B cell (primary cell): ENCODE measurements at places on chromosomes 11 and 22.

DNA sequence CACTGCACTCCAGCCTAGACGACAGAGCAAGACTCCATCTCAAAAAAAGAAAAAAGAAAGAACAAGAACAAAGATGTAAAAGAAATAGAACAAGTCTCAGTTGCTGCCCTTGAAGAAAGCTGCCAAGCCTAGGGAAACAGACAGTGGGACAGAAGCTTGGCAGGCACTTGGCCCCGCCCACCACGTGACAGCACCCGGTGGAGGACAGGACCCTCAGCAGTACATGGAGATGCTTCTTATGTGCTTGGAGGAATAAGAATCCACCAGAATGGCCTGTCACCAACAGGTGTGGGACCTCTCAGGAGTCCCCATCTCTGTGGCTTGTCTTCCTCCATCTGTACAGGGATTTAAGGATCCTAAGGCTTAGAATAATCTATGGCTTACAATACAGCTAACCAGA lies 7.6 kb upstream of the TMPRSS6 start:
- no peak overlapping the region for H3K27ac ChIP-seq
- DNase-seq: no peak
- H3K36me3 ChIP-seq: no peaks in the 10 kb centered on the region

DNA sequence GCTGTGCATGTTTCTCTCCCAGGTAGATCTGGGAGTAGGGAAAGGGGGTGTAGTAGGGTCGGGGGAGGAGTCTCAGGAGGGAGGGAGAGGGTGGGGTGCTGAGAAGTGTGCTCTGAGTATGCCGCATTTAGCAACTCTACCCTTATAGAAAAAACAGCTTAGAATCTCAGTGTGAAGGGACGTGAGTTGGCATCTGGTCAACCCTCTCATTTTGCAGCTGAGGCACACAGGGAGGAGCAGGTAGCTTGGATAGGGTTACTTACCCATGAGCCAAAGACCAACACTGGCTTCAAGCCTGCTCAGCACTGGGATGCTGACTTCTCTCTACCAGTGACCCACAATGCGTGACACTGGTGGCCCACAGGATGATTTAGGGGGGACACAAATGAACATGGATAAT lies 95.9 kb downstream of the FBXO7 start:
- DNase-seq: no peak
- H3K4me1 ChIP-seq: no peaks in the 10 kb centered on the region
- no peaks in the 10 kb centered on the region for H3K27me3 ChIP-seq
- no peaks in the 10 kb centered on the region for H3K36me3 ChIP-seq
- no peak overlapping the region for H3K4me3 ChIP-seq
- no peak overlapping the region for H3K27ac ChIP-seq

- no peak overlapping the region for H3K4me3 ChIP-seq
- H3K27me3 ChIP-seq: no peaks in the 10 kb centered on the region
- H3K4me1 ChIP-seq: peaks cover 67% of the 10 kb centered on the region
- H3K27ac ChIP-seq: peak overlapping the region; percentile 70
- H3K36me3 ChIP-seq: peaks cover 47% of the 10 kb centered on the region
- no peak for DNase-seq
Observed at GRCh38 chr22:40401532-40401931, 31.1 kb downstream of the SGSM3 start.

DNA sequence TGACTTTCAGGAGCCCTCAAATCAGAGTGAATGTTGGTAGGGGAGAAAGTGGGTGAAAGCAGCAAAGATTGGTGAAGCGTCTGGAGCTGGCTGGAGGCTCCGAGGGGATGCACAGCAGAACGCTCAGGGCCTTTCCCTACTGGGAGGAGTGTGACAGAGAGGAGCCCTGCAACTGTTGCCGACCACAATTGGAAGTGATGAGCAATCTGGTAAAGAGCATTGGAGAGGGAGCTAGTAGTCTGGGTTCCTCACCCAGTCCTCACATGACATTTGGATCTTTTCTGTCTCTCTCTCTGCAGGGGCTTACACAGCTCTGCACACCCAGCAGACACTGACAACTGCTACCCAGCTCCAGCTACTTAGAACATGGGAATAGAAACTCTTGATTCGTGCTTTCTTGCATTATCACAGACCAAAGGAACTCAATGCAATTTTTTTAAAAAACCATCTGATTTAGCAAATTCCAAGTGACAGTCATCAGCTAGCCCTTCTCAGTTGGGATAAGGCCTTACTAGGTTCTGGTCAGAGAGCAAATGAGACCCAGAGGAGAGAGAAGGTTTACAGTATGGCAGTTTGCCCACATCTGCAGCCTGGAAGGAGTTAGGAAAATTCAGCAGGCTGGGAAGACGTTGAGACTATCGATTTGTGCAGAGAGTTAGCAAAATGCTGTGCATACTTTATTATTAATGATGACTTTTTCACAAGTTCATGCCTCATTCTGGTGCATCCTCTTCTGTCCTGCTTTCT lies 278.0 kb upstream of the PLET1 start:
- H3K36me3 ChIP-seq: no peaks in the 10 kb centered on the region
- H3K4me3 ChIP-seq: no peak overlapping the region
- H3K27me3 ChIP-seq: no peaks in the 10 kb centered on the region
- H3K4me1 ChIP-seq: no peaks in the 10 kb centered on the region
- no peak for DNase-seq

DNA sequence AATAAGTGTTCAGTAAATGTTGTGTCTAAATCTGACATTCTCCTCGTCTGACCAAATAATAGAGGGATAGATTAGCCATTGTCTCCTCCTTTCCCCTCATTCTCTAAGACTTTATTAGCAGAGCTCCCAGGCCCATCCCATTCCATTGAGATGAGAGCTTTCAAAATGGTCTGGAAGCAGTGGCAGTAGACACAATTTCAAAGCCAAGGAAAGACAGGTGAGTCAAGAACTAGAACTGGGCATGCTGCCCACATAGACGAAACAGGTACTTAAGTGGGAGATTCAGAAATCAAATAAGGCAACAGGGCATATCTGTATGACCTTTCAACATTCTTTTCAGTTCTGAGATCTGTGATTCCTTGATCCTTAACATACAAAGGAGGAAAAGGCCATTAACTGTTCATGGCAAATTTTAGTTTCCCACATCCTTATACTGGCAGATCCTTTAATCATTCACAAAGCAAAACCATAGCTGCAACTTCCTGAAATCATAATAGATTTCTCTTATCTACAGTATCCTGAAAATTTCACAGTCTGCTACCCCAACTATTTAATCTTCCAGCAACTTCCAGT lies 96.6 kb upstream of the KCNA4 start:
- H3K27me3 ChIP-seq: no peaks in the 10 kb centered on the region
- H3K27ac ChIP-seq: no peak overlapping the region
- DNase-seq: no peak
- no peak overlapping the region for H3K4me3 ChIP-seq
- H3K4me1 ChIP-seq: no peaks in the 10 kb centered on the region
- no peaks in the 10 kb centered on the region for H3K36me3 ChIP-seq

DNA sequence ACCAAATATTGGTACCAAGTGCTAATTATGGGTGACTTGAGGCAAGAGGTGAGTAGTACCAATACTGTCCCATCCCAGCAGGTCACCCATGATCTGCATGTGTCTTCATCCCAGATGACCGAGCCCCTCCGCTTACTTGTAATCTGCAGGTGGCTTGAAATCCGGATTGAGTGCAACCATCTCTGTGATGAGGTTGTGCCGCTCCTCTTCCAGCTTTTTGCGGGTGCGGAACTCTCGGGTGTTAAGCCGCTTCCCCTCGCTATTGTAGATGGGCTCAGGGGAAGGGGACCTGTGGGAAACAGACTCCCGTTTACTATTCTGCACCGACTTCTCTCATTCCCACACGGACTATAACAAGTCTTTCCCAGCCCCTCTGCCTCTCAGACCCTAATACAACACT lies 8.2 kb downstream of the SF1 start:
- no peak for DNase-seq
- H3K27ac ChIP-seq: peak overlapping the region; percentile 94
- no peak overlapping the region for H3K4me3 ChIP-seq
- peaks cover 94% of the 10 kb centered on the region for H3K36me3 ChIP-seq
- H3K4me1 ChIP-seq: peaks cover 95% of the 10 kb centered on the region
